ENCODE measurements at places on chromosomes 7 and 10.

DNA sequence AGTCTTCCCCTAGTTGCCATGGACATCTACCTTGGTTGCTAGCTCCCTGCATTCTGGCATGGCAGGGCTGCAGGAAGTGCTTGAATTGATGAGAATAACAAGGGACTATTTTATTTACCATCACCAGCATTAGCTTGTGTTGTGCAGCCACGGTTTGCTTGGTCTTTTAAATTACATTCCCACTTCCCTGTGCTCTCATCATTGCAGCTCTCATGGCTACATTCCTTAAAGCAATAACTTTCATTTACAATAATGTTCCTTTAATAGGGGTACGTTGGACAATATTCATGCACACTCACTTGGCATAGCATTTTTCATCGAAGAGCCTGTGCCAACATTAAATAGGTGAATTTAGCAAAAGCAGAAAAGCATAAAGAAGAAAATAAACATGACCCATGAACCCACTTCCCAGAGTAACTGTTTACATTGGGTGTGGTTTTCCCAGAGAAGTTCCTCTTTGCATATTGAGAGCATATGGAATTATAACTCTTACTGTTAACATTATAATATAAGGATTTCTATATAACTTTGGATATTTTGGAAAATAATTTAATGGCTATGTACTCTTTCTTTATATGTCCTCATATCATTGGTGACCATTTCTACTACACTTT, 113.2 kb upstream of the VWC2 start:
- DNase-seq: no peak

DNA sequence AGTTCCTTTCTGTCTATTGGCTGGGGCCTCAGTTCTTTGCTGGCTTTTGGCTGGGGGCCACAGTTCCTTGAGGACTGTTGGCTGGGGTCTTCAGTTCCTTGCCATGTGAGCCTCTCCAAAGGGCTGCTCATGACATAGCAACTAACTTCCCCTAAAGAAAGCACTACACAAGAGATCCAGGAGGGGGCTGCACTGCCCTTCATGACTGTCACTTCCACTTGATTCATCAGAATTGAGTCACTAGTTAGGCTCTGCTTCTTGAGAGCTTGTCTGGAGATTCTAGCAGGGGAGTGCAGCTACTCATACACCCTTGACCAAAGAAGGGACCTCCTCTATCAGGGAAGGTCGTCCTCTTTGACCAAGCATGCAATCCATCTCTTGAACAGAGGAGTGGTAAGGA, 38.0 kb upstream of the MKX start:
- DNase-seq: peak; percentile 54

GRCh38 chr10:102157224-102157623, 5.0 kb downstream of the NOLC1 start:
- DNase-seq: no peak

GRCh38 chr7:2864999-2865670, 21.0 kb upstream of the GNA12 start:
- DNase-seq: peak; percentile 84

DNA sequence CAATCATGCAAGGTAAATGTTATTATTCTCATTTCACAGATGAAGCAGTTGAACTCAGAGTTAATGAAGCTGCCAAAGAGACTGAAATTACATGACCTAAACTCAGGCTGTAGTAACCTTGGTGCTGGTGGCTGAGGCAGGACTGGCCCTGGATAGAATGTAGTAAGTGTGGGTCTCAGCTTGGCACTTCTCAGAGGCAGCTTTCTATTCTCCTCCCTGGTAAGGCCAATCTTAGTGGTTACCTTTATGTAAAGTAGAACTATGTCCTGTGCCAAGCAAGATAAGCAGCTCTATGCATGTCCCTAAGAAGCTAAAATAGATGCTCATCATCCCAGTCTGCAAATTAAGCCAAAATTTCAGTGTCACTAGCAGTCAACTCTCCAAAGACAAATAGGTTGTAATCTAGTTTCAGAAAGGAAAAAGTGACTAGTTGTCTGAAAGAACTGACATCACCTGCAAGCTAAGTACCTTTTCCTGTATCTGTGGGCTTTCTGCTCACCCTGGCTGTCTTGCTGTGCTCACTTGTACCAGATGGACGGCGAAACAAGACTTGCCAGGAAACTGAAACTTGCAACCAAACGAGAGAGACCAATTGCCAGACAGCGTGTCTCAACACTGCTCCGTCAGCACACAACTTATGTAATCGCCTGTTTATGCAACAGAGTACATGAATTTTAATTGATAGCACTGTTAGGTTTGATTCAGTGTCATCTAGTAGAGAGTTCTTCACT, 43.7 kb downstream of the CH25H start:
- no peak for DNase-seq

DNA sequence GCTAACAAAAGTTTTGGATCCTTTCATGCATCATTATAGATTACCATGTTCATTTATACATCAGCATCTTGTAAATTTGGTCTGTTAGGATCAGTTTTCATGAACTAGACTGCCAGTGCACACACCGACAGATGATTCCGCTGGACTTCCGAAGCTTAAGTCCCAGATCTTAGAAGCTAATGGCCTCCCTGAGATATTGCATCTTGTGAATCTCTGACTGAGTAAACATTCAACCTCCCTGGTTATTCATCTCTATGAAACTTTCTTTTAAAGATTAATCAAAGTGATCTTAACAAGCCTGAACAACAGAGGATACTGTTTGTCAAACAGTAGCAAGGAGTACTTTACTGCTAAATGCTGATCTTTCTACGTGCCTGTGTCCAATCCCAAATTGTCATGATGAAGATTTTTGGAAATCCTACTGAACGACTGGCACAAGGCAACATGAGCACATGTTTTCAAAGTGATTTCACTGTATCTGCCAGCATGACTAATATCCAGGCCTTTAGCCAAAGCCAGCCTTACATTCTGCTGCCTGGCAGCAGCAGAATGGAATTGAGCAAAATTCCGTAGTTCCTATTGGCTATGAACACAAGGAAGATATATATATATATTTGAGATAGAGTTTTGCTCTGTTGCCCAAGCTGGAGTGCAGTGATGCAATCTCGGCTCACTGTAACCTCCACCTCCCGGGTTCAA, 91.3 kb upstream of the ANK3 start:
- DNase-seq: no peak

- no peak for DNase-seq
These were observed 3.6 kb upstream of the RARRES2 start for GRCh38 chr7:150345012-150345411.

DNA sequence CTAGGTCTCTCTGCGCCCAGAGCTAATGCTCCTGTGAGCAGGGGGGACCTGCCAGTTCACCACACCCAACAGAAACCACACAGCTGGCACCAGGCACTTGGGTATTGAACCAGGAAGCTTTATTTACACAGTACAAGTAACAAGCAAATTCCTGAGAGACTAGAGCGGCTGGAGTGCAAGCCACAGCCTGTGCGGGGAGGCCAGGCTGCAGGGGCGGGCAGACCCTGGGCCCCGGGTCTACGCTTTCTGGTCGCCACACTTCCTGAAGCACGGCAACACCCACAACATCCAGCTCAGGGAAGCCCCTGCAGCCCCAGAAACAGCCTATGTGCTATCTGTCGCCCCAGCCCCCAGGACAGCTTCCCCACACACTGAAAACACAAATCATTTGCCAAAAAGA, 125.0 kb downstream of the FAM53B start:
- DNase-seq: no peak

DNA sequence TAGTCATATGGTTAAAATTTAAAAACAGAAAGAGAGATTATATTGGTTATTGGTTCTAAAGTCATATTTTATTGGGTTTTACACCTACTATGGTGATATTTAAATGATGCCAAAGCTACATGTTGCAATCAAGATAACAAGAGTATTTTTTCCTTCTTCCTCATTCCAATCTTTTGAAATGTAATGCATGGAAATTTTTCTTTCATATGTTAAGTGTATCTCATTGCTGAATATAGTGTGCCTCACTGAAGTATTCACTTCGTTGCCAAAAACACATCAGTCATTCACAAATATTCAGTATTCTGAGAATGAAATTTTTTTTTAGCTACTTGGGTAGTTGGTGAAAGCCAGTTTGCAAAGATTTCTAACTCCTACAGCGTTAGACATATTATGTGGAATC, 19.5 kb downstream of the HDAC9 start:
- DNase-seq: no peak

DNA sequence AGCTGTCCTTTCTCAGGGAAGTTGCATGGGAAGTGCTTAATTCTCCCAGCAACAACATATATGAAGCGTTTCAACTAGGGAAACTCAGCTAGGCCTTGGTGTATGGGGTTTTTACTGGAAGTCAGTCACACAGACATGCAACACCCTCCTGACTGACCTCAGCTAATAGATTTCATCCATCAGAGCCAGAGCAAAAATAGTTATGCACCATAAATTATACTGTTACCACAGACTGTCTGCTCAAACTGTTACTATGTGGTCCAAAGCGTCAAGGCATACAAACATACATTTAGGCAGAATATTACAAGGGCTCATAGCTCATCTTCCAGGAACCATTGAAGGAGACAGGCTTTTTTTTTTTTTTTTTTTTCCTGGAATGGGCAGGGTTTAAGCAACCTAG, 417.9 kb downstream of the ANKRD7 start:
- no peak for DNase-seq

DNA sequence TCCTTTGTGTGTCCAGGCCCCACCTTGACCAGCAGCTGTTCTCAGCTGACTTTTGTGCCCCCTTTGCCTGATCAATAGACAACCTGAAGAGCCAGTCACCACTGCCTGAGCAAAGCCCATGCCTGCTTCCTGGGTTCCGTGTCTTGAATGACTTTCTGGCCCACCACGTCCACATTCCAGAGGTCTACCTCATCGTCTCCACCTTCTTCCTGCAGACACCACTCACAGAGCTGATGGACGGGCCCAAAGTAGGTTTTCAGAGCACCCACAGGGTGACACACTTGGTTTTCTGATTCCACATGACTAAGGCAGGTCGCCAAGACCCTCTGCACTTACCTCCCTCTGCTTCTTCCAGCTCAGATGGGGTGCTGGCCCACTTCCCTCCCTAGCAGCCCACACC, 126.8 kb downstream of the WDFY4 start:
- DNase-seq: no peak

Measured in WTC11 (cell line).